Hematopoietic multipotent progenitor cell treated with erythropoietin and hydrocortisone succinate and interleukin-3 and kit ligand, for 15 days (in vitro differentiated cells): ENCODE measurements at places on chromosomes 2 and 18.

- no peak for DNase-seq
Observed at GRCh38 chr2:60926741-60927552, 45.6 kb downstream of the REL start.

GRCh38 chr2:40751981-40752380 is 300.1 kb upstream of the SLC8A1 start:
- no peak for DNase-seq

DNA sequence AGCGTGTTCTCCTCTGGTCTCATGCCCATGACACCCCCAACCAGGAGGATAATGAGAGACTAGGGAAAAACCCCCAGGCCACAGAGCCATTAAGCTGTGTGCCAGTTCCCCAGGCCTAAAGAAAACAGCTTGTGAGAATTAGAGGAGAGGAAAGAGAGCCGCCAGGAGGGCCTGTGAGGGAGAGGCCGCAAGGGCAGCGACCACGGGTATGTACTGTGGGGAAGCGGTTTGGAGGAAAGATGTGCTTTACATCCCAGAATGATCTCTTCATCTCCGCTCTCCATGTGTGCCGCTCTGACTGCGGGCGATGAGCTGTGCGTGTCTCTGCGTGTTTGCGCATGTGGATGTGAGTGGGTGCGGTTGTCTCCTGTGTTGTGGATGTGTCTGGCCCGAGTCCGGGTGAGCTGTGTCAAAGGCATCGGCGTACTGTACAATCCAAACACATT is 82.9 kb downstream of the DYSF start:
- no peak for DNase-seq

- no peak for DNase-seq
Observed at GRCh38 chr2:240821429-240821778, 1.4 kb upstream of the KIF1A start.

GRCh38 chr2:221337957-221338685 is 234.0 kb downstream of the EPHA4 start:
- DNase-seq, result no peak

GRCh38 chr2:101006065-101006715 is 4.1 kb downstream of the RPL31 start:
- DNase-seq, result no peak

GRCh38 chr2:112923237-112923966 is 12.4 kb downstream of the IL37 start:
- no peak for DNase-seq

GRCh38 chr18:60898111-60898510 is 435.1 kb upstream of the CDH20 start:
- DNase-seq, result no peak

- DNase-seq, result no peak
Observed at GRCh38 chr2:138665937-138666336, 114.3 kb downstream of the NXPH2 start.

- DNase-seq, result no peak
Observed at GRCh38 chr2:203722411-203722810, 16.0 kb downstream of the CD28 start.

DNA sequence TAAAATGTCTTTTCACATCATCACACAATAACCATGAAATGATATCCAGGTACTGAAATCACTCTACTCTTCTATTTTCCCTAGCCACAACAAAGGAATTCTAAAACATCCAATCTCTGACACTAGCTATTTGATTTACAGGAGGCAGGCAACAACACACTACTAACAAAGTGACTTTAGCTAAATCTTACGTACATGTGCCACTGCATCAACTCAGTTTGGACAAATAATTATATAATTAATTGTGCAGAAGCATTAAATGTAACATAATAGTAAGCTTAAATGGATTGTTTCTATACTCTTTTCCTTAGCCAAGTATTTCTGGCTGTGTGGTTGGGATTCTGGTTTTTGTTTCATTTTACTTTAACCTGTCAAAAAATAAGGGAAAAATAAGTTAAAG is 192.4 kb downstream of the AFF3 start:
- DNase-seq, result no peak

GRCh38 chr2:134714228-134714627 is 4.6 kb downstream of the TMEM163 start:
- DNase-seq, result no peak

GRCh38 chr18:8960740-8961657 is 141.5 kb upstream of the NDUFV2 start:
- DNase-seq, result no peak

GRCh38 chr2:69939722-69940121 is 21.7 kb downstream of the ASPRV1 start:
- DNase-seq, result no peak

DNA sequence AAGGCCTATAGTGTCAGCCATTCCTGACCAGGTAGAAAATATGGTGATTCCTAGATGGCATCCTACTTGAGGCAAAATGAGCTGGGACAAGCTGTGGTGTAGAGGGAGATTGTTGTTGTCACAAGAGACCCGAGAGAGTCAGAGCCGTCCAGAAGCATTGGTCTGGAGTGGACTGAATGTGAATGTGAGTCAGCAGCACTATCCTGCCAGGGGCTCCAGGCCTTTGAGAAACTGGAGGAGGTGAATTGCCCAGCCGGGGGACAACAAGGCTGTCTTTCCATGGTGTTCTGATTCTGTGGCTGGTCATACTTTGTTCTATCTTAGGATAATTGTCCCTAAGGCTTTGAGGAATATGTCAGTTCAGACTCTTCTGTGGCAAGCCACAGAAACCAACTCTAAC is 29.4 kb upstream of the EIF2AK3 start:
- DNase-seq, result no peak

DNA sequence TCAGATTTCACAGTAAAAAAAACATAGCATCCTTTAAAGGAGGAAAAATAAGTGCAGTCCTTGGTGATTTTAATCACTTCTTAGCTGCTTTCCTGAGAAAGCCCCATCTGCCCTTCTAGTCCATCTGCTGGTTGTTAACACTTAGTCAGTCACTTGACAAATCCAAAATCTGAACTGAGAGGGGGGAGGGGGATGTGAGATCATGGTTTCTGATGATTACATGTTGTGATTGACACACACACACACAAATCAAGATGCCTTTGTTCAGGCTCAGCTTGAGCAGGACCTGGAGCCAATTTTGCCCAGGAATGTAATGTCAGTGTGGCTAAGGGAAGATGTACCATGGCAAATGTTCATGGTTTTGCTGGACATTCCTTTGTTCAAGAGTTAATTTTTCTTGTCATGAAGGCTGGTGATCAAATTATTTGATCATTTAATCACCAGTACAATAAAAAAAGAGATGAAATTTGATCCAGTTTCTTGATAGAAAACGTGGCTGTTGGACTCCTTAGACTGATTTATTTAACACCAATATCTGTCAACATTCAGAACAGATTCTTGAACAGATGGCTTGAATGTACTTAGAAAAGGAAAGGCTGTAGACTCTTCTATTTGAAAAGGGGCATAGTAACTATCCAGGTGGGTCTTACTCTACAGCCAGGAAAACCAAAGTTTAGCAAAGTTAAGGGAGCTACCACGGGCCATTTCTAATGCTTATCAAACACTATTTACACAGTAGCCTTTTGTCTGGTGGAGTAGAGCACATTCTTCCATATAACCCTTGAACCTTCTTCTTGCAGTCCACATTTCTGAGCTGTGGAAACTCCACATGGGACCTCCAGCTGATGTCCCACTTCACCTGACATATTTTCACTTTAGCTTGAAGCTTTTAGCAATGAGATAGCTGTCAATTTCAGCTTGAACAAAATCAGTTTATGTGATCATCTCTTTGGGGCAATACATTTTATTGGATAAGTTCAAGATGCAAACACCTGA is 408.7 kb downstream of the PIK3C3 start:
- no peak for DNase-seq

GRCh38 chr18:74430231-74430630 is 26.9 kb downstream of the DIPK1C start:
- no peak for DNase-seq

GRCh38 chr18:7577706-7578105 is 10.6 kb downstream of the PTPRM start:
- DNase-seq, result no peak

DNA sequence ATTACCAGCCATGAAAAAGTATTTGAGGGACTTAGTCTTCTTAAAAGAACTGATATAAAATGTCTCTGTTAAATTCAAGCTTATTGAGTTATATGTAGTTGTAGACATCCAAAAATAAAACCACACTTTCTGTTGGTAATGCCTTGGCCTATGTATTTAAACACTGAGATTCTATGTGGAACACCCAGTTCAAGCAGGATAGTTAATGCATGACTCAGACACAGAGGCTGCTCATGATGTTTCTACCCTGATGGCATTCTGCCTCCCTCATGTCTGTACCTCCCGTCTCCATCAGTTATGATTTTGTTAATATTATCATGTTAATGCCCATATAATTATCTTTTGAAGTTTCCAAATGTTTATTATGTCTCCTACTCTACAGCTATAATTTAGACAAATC is 164.5 kb downstream of the XIRP2 start:
- DNase-seq, result no peak

GRCh38 chr2:425947-426346 is 138.1 kb upstream of the ALKAL2 start:
- DNase-seq, result no peak

DNA sequence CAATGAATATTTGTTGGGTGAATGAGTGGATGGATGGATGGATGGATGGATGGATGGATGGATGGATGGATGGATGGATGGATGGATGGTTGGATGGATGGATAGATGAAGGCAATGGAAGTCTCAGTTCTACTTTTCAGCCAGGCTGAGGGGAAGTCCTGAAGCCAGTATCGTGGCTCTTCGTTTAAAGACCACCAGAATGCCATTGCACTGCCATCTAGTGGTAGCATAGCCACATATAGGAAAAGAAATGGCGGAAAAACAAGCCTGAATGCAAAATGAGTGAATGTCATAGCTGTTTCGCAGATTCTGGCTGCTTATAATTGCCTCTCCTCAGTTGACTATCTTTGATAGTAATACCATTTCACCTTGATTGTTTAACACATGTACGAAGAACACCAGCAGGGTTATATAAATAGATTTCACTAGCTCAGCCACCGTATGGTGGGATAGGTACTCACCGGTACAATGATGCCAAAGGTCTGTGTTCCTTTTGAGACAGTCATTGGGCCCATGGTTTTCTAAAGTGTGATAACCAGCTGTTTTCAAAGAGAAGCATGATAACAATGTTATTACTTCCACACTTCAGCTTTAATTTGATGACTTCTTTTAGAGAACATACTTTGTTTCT is 62.3 kb upstream of the GREB1L start:
- DNase-seq, result peak; percentile 55
